ENCODE measurements at places on chromosomes 3 and 15.

- no peaks in the 10 kb centered on the region for H3K27me3 ChIP-seq
- H3K4me3 ChIP-seq = no peak overlapping the region
- H3K36me3 ChIP-seq = no peaks in the 10 kb centered on the region
These were observed 45.0 kb downstream of the CLSTN2 start for GRCh38 chr3:139979991-139980390.

- no peak overlapping the region for H3K27ac ChIP-seq
- H3K27me3 ChIP-seq = no peaks in the 10 kb centered on the region
- DNase-seq = no peak
- no peak overlapping the region for H3K4me3 ChIP-seq
- H3K36me3 ChIP-seq = no peaks in the 10 kb centered on the region
- peaks cover 3% of the 10 kb centered on the region for H3K4me1 ChIP-seq
These were observed 1.9 kb downstream of the RUBCN start for GRCh38 chr3:197734667-197735318.

- H3K36me3 ChIP-seq = no peaks in the 10 kb centered on the region
- no peaks in the 10 kb centered on the region for H3K4me1 ChIP-seq
- no peak overlapping the region for H3K4me3 ChIP-seq
- H3K27ac ChIP-seq = no peak overlapping the region
- no peaks in the 10 kb centered on the region for H3K27me3 ChIP-seq
- no peak for DNase-seq
These were observed 486.3 kb upstream of the PROK2 start for GRCh38 chr3:72271216-72271615.

- no peak overlapping the region for H3K4me3 ChIP-seq
- no peaks in the 10 kb centered on the region for H3K27me3 ChIP-seq
These were observed 123.3 kb upstream of the TP63 start for GRCh38 chr3:189507856-189508255.

Data from aorta (tissue), 5 donors.